ENCODE measurements at places on chromosomes 12 and 14. TPM values are rescaled to one million over a fixed set of nuclear protein-coding genes. Genes with fewer than 3 reads are reported as not detected.

The SRSF5 gene
- total RNA-seq: 77.2 TPM

The TMEM253 gene
- total RNA-seq: not detected

The PSMD9 gene
- 13.0 TPM for total RNA-seq

The SDR9C7 gene
- total RNA-seq: not detected

The SLCO1B1 gene
- total RNA-seq: not detected

The PMEL gene
- total RNA-seq: 0.52 TPM

The MIP gene
- total RNA-seq: not detected

The OR6J1 gene
- total RNA-seq: not detected

The KLRK1 gene
- total RNA-seq: 0.52 TPM

The TMEM132D gene
- total RNA-seq: 1.6 TPM

The CLEC1B gene
- total RNA-seq: not detected

The KRT80 gene
- total RNA-seq: 0.52 TPM

The CMA1 gene
- total RNA-seq: 0.52 TPM

The PAH gene
- not detected for total RNA-seq
